ENCODE measurements at places on chromosomes 1 and 21.

DNA sequence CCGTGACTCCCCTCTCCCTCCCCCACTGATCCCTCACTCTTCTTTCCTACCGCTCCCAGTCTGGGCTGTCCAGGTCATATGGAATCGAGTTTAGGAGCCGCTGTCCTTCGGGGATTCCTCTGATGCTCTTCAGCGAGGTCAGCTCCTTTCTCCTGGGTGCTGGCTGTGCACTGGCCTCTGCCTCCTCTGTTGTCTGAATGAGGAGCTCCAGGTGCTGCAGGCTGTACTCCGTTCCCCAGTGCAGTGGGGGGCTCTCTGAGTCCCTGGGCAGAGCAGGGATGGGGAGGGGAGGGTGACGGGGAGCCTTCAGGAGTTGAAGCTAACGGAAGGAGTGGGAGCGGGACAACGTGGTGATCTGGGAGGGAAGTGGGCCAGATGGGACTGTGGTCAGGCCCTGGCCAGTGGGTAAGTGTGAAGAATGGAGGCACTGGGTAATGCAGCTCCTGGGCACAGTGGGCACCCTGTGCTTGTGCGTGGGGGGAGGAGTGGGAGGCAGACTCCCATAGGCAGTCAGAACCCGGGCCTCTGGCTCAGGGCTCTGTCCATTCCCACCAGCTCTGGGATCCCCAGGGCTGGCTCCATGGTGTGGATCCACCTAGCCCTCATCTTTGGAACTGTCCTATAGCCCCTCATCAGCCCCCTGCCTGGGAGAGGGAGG lies 59.5 kb upstream of the TLR5 start:
- no peak overlapping the region for H3K4me3 ChIP-seq
- no peak overlapping the region for H3K27ac ChIP-seq
- H3K36me3 ChIP-seq: no peaks in the 10 kb centered on the region
- no peak for DNase-seq

DNA sequence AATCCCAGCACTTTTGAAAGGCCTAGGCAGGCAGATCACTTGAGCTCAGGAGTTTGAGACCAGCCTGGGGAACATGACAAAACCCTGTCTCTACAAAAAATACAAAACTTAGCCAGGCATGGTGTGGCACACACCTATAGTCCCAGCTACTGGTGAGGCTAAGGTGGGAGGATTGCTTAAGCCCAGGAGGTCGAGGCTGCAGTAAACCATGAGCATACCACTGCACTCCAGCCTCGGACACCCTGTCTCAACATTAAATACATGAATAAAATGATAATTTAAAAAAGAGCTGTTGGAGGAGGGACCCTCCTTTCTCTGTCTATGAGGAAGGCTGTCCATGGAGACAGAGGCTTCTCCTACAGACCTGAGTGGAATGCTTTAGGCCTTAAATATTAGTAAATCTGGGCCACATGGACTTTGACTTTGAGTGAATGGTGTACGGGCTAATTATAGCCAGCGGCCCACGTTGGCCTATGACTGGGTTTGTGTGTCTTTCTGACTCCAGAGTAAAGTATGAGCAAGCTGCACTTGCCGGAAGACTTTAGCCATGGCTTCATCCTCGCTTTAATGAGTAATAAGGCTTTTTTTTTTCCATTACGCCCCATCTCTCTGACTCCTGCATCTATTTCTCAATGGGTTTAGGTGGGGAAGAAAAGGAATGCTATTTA lies 21.3 kb downstream of the RAB3B start:
- H3K4me3 ChIP-seq: no peak overlapping the region
- no peaks in the 10 kb centered on the region for H3K36me3 ChIP-seq
- H3K27ac ChIP-seq: no peak overlapping the region
- DNase-seq: no peak

DNA sequence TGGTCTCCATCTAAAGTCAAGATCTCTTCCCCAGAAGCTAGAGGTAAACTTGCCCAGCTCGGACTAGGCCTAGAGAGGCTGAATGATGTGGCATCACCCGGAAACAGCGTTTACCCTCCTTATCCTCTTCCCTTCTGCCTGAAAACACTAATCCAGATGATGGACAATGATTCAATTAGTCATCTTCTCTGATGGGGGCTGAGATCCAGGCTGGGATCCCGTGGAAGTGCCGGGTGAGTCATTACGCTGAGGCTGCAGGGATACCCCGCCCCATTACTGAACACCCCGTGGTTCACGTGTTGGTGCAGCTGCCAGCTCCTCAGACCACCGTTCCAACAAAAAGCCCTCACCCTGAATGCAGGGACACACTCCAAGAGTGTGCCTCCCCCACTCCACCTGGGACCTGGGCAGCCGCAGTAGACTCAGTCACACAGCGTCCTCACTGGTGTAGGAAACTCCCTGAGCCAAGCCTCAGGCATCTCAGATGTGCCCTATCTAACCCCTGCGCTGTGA lies 2.0 kb downstream of the S100A6 start:
- H3K4me3 ChIP-seq: peak overlapping the region; percentile 77
- no peaks in the 10 kb centered on the region for H3K27me3 ChIP-seq
- H3K36me3 ChIP-seq: no peaks in the 10 kb centered on the region
- peaks cover 60% of the 10 kb centered on the region for H3K4me1 ChIP-seq
- no peak for DNase-seq

DNA sequence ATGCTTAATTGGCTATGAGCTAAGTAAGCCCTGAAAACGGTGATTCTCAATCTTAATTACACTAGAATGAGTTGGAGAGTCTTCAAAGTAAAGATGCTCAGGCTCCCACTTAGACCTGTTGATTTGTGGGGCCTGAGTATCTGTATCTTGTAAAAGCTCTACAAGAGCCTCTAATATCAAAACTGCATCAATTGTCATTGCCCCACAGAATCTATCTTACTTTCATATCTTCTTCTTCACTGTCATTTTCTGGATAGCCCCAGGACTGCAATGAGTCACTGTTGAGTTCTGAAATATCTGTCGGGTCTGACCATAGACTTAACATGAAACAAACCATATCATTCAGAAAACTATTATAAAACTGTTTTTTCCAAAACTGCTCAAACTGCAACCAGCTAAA lies 102.8 kb upstream of the SERTAD4 start:
- H3K36me3 ChIP-seq: no peaks in the 10 kb centered on the region
- H3K4me1 ChIP-seq: no peaks in the 10 kb centered on the region
- no peak overlapping the region for H3K27ac ChIP-seq
- no peaks in the 10 kb centered on the region for H3K27me3 ChIP-seq

DNA sequence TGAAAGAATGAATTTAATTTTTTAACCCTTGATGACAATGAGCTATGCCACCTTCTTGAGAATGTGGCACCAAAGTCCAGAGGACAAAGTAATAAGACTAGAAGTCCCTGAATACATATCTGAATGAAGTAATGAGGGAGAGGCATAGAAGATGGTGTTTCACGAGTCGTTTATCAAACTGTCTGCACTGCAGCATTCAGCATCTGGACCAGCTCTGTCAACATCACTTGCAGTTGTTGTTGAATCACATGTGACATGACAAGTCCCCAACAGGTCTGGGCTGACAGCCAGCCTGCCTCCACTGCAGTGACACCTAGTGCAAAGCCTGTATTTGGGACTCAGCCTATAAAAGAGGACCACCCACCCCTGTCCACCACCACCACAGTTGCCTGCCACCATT lies 17.3 kb upstream of the GALNT2 start:
- H3K4me1 ChIP-seq: no peaks in the 10 kb centered on the region
- H3K36me3 ChIP-seq: no peaks in the 10 kb centered on the region
- no peak overlapping the region for H3K4me3 ChIP-seq
- no peaks in the 10 kb centered on the region for H3K27me3 ChIP-seq
- H3K27ac ChIP-seq: no peak overlapping the region
- no peak for DNase-seq

DNA sequence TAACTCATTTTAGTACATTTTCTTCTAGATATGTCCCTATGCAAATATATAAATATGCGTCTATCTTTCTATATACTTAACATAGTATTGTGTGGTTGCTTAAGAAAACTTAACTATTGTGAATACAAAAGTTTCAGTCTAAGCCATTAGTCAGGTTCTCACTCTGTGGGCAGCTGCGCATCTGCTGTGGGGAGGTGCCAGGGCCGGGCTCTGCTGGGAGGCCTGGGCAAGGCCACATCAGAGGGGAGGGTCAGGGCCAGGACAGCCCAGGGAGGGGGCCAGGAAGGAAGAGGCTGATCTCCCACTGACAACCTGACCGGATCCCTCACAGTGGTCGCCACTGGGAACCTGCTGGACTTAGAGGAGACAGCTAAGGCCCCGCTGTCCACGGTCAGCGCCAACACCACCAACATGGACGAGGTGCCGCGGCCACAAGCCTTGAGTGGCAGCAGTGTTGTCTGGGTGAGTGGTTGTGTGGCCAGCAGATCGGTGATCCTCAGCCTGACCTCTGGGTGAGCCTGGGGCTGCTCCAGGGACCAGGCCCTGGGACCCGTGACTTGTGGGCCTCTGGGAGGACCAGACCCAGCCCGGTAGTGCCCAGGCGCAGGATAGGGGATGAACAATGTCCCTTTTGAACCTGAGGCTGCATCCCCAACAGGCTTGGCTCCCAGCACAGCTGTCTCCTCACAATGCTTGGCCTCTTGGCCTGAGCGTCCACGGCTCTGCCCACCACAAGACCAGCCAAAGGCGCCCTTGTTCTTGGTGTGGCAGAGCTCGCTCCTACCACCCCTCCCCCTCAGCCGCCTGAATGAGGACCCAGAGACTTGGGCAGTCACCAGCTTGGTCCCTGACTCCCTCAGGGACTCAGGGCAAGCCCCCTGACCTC lies 20.2 kb downstream of the LDLRAP1 start:
- peak overlapping the region; percentile 39 for H3K27ac ChIP-seq
- H3K27me3 ChIP-seq: no peaks in the 10 kb centered on the region
- H3K4me3 ChIP-seq: no peak overlapping the region
- H3K36me3 ChIP-seq: peaks cover 6% of the 10 kb centered on the region
- no peak for DNase-seq

- no peak overlapping the region for H3K27ac ChIP-seq
- peaks cover 3% of the 10 kb centered on the region for H3K27me3 ChIP-seq
- no peak overlapping the region for H3K4me3 ChIP-seq
- DNase-seq: no peak
- peaks cover 42% of the 10 kb centered on the region for H3K4me1 ChIP-seq
- H3K36me3 ChIP-seq: no peaks in the 10 kb centered on the region
Observed at GRCh38 chr1:226551299-226551698, 2.7 kb downstream of the STUM start.

DNA sequence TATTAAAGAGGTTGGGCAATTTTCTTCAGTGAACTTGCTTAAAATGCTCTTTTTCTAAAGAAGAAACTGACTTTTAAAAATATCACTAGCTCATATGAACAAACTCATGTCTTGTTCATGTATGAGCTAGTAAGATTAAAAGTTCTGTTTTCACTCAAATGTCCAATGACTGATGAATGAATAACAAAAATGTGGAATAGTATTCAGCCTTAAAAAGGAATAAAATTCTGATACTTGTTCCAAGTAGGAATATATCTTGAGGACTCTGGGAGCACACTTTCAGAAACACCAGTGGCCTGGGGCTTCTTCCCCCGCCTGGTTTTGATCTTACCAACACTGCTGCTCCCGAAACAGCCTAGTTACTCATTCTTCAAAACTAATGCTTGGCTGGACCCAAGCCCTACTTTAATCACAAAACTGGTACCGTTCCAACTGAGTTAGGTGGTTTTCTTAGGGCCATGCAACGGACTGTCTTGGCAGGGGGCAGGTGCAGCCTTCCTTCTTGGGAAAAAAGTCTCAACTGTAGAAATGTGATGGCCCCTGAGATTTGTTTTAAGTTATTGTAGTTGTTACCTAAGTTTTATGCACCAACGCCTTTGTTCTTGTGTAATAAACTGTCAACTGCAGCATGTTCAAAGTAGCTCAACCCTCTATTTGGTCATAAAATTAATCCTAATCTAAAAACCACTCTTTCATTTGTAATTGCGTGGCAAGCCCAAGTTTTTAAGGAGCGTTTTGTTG lies 116.0 kb downstream of the ETS2 start:
- no peak overlapping the region for H3K4me3 ChIP-seq
- H3K27me3 ChIP-seq: no peaks in the 10 kb centered on the region
- no peak for DNase-seq
- H3K4me1 ChIP-seq: peaks cover 64% of the 10 kb centered on the region
- H3K36me3 ChIP-seq: no peaks in the 10 kb centered on the region

DNA sequence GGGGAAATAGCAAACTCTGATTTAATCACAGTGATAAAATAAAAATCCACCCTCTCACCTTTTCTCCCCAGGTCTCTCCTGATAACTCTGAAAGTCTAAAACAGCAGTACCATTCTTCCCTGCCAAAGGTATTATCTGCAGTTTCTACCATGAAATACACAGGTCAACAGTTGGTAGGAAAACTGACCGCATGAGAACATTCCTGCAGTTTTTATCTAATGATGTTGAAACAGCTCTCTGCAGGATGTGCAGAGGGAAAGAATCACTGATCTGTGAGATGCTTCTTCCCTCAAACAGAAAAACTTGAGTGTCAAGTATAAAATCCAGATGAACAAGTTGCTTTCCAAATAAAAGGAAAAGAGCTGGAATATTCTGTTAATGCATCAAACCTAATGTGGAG lies 39.1 kb downstream of the KCNJ6 start:
- H3K27me3 ChIP-seq: no peaks in the 10 kb centered on the region
- H3K27ac ChIP-seq: no peak overlapping the region
- H3K4me1 ChIP-seq: no peaks in the 10 kb centered on the region
- H3K36me3 ChIP-seq: no peaks in the 10 kb centered on the region
- no peak for DNase-seq
- H3K4me3 ChIP-seq: no peak overlapping the region

GRCh38 chr1:175145899-175146528 lies 46.6 kb downstream of the KIAA0040 start:
- no peaks in the 10 kb centered on the region for H3K27me3 ChIP-seq
- DNase-seq: no peak
- H3K4me1 ChIP-seq: no peaks in the 10 kb centered on the region
- H3K27ac ChIP-seq: no peak overlapping the region
- no peaks in the 10 kb centered on the region for H3K36me3 ChIP-seq

DNA sequence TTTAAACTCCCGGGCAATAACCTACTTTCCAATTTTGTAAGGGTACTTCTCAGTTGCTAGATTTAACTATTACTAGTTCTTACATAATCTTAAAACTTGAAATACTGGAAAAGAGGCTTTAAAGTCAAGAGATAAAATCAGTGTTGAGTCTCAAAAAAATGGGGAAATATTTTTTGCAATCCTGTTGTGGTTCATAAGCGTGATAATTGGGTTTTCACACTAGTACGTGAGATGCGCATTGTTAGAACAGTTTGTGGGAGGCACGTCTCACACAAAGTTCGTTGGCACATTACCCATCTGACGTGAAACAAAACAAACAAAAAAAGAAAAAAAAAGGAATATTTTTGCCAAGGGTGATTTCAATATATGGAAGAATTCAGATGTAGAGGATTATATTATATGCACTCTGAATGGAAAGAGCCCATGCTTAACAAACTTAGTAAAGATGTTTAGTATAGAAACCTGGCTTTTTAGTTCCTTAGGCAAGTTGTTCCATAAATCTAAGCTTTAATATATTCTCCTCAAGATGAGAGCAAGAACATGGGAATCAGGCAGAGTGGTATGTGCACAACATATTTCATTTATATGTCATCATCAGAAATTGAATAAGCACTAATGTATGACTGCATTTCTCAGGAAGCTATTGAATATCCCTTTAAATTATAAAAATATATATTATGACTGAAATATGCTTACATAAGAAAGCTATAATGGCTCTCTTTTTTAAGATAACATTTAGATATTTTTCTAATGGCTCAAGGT lies 73.9 kb upstream of the TNFSF4 start:
- H3K27ac ChIP-seq: no peak overlapping the region
- no peaks in the 10 kb centered on the region for H3K4me1 ChIP-seq
- DNase-seq: no peak
- H3K36me3 ChIP-seq: no peaks in the 10 kb centered on the region
- no peak overlapping the region for H3K4me3 ChIP-seq

GRCh38 chr1:37606481-37607263 lies 10.9 kb upstream of the GNL2 start:
- no peak for DNase-seq
- no peaks in the 10 kb centered on the region for H3K27me3 ChIP-seq
- H3K27ac ChIP-seq: peak overlapping the region; percentile 28
- H3K4me3 ChIP-seq: no peak overlapping the region
- no peaks in the 10 kb centered on the region for H3K36me3 ChIP-seq
